ENCODE measurements at places on chromosomes 5 and 9.

- DNase-seq = no peak
Measured at GRCh38 chr5:10485142-10485795, 43.6 kb downstream of the ROPN1L start.

GRCh38 chr5:118937393-118938061, 50.8 kb downstream of the DTWD2 start:
- no peak for DNase-seq

DNA sequence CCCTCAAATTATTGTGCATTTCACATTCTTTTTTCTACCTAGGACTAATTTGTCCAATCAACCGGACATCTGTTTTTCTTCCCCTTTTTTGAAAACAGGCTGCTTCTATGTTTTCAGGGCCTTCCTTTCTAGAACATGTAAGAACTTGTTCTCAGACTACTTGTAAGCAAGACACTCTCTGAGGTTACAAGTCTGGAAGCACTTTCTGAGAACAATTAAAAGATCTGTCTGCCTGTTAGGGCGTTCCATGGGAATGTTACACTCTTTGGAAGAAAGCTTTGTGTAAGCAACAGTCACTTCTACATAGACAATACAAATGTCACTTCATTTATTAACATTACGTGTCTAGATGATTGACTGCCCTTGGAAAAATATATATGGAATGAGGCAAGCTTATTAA, 50.9 kb upstream of the HSPB3 start:
- DNase-seq = peak; percentile 19

DNA sequence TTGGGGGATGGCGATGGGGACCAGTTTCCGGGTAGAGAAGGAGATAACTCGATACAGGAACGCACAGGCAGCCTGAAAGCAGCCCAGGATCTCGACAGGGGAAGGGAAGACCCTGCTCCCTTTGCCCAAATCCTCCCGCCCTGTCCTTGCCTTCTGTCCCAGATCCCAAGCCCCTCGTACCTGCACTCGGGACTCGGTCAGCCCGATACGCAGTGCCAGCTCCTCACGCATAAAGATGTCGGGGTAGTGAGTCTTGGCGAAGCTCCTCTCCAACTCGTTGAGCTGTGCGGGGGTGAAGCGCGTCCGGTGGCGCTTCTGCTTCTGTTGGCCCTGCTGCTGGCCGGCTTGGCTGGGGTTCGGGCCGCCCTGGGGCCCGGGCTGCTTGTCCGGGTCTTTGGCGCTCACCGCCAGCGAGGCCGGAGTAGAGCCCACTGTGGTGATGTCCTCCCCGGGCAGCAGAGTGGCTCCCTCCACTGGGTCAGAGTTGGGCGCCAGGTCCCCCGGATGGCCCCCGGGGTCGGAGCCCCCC, 1.8 kb downstream of the OTP start:
- no peak for DNase-seq

- no peak for DNase-seq
Measured at GRCh38 chr5:3352711-3353110, 242.9 kb upstream of the IRX1 start.

- DNase-seq = no peak
Measured at GRCh38 chr5:112018846-112019245, 261.9 kb upstream of the NREP start.

- DNase-seq = peak; percentile 48
Measured at GRCh38 chr5:95284572-95285408, at the start of gene MCTP1. MCTP1 (minus strand) TSS chr5:95285094.

DNA sequence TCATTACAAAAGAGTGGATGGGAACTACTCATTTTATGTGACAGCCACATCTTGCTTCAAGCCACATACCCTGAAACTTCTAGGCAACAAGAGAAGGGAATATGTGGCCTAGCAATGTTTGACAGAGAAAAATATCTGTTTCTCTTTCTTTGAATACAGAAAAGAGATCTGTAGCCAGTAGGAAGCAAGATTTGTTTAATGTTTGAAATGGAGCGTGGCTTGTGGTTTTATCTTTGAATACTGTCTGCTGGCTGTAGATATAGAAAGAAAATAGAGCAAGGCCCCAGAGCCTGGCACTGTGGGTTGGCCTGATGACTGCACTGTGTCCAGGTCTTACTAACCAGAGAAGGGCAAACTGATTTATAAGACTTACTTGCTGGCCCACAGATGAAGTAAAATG, 133.8 kb downstream of the ARHGEF28 start:
- no peak for DNase-seq

- no peak for DNase-seq
Measured at GRCh38 chr5:76475385-76475784, 72.3 kb downstream of the IQGAP2 start.

DNA sequence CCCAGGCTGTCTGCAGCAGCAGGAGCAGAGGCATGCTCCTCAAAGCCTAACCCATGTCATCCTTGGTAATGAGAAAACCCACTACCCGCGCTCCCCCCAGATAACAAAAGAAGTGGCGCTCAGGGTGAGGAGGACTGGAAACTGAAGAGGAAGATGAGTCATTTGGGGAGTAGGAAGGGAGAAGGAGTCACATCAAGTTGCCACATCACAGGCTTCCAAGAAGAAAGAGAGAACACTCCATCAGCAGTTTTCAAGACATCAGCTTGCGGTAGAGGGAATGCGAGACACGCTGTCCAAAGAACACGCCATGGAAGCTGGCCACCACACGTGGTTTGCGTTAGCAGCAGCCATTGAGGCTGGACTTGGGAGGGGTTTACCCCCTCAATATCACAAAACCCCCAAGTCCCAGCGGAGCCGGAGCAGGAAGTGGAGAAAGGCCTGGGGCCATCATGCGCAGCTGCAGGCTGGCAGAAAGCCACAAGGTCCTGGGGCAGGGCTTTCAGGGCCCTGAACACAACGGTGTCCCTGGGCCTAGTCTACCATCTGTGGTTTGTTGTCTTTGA, 41.5 kb downstream of the SH3PXD2B start:
- no peak for DNase-seq

DNA sequence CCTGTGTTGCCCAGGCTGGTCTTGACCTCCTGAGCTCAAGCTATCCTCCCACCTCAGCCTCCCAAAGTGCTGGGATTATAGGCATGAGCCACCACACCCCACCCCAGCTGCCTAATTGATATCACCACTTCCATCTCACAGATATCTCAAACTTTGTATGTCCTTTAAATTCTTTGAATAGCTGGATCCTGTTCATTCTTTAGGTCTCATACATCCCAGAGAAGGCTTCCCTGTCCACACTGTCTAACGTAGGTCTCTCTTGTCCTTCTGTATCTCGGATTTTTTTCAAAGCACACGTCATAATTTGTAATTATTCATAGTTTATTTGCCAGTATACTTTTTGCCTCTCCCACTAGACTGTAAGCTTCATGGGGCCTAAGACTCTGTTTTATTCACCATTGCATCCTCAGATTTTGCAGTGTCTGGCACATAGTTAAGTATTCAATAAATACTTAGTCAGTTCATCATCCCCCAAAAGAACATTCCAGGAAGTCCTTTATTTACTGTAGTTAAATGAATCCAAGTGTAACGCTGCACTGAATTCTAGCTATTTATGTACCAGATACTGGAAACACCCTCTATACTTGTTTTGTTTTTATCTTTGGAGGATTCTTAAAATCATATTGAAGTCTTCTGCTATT, 10.5 kb downstream of the ARSK start:
- DNase-seq = no peak

DNA sequence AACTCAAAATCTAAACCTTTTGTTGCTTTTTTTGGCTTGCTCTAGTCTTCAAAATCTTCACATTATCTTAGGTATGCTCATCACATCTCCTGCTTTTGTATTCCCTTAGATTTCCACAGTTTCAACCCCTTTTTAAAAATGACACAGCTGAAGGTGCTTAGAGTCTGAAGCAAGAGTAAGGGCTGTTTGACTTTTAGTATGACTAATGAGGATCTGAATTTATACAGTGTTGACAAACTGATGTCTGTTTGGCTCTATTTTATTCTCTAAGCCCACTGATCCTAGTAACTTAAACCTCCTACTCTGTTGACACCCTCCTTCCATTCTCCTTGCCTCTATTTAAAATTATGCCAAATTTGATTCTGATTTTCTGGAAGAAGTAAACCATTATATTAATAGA, 200.1 kb downstream of the MCTP1 start:
- DNase-seq = no peak

DNA sequence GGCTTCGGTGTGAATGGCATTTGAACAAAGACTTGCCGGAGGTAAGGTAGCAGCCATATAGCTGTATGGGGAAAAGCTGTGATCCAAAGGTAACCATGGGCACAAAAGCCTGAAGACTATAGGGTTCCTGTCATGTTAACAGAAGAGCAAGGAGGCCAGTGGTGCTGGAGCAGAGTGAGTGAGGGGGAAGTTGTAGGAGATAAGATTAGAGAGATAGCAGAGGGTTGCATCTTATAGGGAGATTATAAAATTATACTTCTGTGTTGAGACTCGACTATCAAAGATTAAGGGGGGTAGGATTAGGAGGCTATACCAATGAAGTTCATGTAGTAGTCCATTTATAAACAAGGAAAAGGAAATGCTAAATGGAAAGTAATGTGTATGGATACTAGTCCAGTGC, 3.3 kb downstream of the NCBP1 start:
- DNase-seq = no peak

DNA sequence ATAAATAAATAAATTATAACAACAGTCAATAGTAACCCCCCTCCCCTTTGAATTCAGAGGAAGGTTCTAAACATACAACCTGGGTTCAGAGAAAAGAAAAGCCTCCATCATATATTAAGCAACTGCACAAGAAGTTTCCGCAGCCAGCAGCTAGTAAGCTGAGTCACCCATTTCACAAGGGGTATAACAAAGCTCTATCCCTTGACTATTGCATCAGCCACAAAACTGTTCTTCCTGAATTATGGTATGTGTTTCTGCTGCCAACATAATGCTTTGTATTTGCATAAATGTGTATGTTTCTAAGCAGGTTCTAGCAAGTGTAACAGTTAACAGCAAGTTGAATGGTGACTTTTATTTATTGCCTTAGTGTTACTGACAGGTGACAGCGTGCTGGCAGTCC, 6.8 kb upstream of the CEP120 start:
- DNase-seq = peak; percentile 1

GRCh38 chr5:68344447-68345111, 129.0 kb downstream of the PIK3R1 start:
- no peak for DNase-seq

Measured in NCI-H2227 treated with DMSO at 0.1 percent for 48 hours (cell line).